ENCODE measurements at places on chromosomes 6 and 20. TPM values are rescaled to one million over a fixed set of nuclear protein-coding genes. Genes with fewer than 3 reads are reported as not detected.

Gene SLC44A4
- 0.18 TPM for total RNA-seq

Gene MRPS10
- 35.8 TPM for total RNA-seq

Gene TLDC2
- total RNA-seq = 0.04 TPM

Gene STMND1
- not detected for total RNA-seq

Gene PROKR2
- not detected for total RNA-seq

Gene ACSS1
- total RNA-seq = 10.5 TPM

Gene PLA2G7
- total RNA-seq = 1.2 TPM

Gene GABRR1
- 0.40 TPM for total RNA-seq

Gene SLC22A7
- total RNA-seq = not detected

Gene GPSM3
- 4.3 TPM for total RNA-seq

Gene EGFL8
- total RNA-seq = 28.9 TPM

Gene ISM1
- 1.4 TPM for total RNA-seq

Gene PNLDC1
- total RNA-seq = 0.22 TPM

Gene BYSL
- 12.2 TPM for total RNA-seq

Gene MAK
- total RNA-seq = 0.04 TPM

Gene SLC22A16
- total RNA-seq = 0.22 TPM

Gene DEFB127
- not detected for total RNA-seq

Gene MMP24
- 0.27 TPM for total RNA-seq

Gene NRSN1
- total RNA-seq = not detected

Gene RSPH3
- total RNA-seq = 2.4 TPM

Gene LAMP5
- total RNA-seq = 0.66 TPM

Gene ADGB
- 0.04 TPM for total RNA-seq

Gene CST7
- 0.35 TPM for total RNA-seq

Gene RHAG
- 0.35 TPM for total RNA-seq

Gene DST
- 192 TPM for total RNA-seq

Gene CTAGE9
- total RNA-seq = not detected

Gene POU3F2
- total RNA-seq = 0.13 TPM

Gene SLC13A3
- total RNA-seq = 2.7 TPM

Gene CAPN11
- total RNA-seq = 0.18 TPM

Gene ELOVL2
- total RNA-seq = 1.5 TPM

Gene SRMS
- not detected for total RNA-seq

Gene RBPJL
- not detected for total RNA-seq

Gene OPRM1
- total RNA-seq = not detected

Gene ZC3H12D
- total RNA-seq = 0.27 TPM

Gene AHCY
- 126 TPM for total RNA-seq
